Stimulated activated CD8-positive, alpha-beta memory T cell treated with anti-CD3 and anti-CD28 coated beads, Interleukin-2, amount 100 ng/mL, for 1 hour (primary cell): ENCODE measurements at places on chromosomes 13 and 19.

DNA sequence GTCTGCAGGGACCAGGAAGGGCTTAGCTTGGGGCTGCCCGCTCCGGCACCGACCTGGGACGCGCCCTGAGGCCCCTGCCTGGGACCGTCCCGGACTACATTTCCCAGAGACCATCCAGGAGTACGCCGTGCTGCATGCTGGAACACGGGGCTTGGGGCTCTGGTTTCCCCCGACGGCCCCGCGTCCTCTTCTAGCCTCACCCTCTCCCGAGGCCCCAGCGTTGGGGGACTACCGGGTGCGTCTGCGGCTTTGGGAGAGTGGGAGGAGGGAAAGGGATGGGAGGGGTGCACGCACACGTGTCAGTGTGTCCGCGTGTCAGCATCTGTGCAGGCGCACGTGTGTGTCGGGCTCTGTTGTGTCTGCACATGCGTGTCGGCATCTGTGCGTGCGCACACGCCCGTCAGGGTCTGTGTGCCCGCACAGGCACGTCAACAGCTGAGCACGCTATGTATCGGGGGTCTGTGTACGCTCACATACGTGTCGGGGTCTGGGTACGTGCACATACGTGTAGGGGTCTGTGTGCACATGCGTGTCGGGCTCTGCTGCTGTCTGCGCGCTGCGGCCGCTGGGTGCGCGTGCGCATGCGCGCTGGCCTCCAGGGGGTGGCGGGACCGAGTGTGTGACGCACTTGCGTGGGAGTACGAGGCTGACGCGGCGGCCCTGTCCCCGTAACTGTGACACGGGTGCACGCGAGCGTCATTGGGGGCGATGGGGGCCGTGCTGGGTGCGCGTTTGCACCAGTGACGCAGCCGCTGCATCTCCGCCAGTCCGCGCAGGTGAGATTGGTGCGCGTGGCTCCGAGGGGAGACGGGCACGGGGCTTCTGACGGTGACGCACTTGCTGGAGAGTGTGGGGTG is at the start of gene ZNF331:
TSS of gene ZNF331 (plus strand) at position 625 of the 857 bp plus-strand sequence. CDS start 31,232 bp downstream, outside the sequence.
- peak; percentile 79 for DNase-seq

GRCh38 chr13:99977334-99977911 is 4.2 kb upstream of the ZIC2 start:
- no peak for DNase-seq

DNA sequence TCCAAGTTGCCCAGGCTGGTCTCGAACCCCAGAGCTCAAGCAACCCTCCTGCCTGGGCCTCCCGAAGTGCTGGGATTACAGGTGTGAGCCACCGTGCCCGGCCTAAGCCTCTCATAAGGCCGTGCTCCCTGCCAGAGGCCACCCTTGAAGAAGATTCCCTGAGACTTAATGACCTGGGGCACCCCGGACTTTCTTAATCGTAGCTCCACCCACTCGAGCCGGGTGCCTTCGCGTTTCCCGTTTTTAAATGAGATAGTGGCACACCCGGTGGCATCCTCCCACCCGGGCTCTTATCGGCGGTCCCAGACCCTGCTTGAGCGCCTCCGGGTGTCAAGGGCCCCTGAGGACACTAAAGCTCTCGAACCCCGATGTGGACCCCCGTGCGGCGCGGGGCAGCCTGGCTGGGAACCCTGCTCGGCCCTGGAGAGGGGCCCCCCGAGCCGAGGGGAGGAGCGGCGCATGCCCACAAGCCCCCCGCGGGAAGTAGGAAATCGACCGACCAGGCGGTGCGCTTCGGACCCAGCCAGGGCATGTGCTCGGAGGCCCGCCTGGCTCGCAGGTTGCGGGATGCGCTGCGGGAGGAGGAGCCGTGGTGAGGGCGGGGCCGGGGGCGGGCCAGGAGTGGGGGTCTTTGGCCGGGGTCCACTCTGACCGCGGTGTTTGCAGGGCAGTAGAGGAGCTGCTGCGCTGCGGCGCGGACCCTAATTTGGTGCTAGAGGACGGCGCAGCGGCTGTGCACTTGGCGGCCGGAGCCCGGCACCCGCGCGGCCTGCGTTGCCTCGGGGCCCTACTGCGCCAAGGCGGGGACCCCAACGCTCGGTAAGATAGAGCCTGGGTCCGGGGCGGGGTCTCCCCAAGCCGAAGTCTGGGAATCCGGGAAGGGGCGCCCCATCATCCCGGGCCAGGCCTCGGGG is at the start of gene ANKLE1:
TSS of gene ANKLE1 (plus strand) at position 511 of the 914 bp plus-strand sequence. CDS start at position 531, 20 bp downstream.
- no peak for DNase-seq

GRCh38 chr19:58097781-58098681 is at the start of gene ZSCAN18:
TSS of gene ZSCAN18 (minus strand) at chr19:58098231. CDS start at chr19:58090267, 7,964 bp downstream.
- DNase-seq, result peak; percentile 94

GRCh38 chr13:105579821-105580710 is 955.4 kb downstream of the EFNB2 start:
- no peak for DNase-seq

- DNase-seq, result no peak
Observed at GRCh38 chr13:44354884-44355283, 18.7 kb upstream of the SERP2 start.

- DNase-seq, result no peak
Observed at GRCh38 chr19:47253467-47253881, 2.9 kb upstream of the CCDC9 start.

DNA sequence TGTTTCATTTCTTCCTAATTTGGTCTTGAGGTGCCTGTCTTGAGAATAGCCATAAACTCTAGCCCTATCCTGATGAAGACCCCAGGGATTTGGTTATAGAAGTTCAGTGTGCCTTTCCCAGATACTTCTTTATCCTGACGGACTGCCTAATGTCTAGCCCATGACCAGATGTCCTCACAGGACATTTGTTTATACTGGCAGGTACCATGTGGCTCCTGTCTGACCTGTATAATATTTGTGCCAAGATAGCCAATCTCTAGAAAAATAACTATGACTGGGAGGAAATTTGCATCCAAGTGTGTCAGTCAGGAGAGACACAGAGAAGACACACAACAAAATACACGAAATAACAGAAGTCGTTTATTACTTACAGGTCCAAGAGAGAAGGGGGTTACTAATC is 69.2 kb upstream of the MIR17HG start:
- DNase-seq, result no peak

DNA sequence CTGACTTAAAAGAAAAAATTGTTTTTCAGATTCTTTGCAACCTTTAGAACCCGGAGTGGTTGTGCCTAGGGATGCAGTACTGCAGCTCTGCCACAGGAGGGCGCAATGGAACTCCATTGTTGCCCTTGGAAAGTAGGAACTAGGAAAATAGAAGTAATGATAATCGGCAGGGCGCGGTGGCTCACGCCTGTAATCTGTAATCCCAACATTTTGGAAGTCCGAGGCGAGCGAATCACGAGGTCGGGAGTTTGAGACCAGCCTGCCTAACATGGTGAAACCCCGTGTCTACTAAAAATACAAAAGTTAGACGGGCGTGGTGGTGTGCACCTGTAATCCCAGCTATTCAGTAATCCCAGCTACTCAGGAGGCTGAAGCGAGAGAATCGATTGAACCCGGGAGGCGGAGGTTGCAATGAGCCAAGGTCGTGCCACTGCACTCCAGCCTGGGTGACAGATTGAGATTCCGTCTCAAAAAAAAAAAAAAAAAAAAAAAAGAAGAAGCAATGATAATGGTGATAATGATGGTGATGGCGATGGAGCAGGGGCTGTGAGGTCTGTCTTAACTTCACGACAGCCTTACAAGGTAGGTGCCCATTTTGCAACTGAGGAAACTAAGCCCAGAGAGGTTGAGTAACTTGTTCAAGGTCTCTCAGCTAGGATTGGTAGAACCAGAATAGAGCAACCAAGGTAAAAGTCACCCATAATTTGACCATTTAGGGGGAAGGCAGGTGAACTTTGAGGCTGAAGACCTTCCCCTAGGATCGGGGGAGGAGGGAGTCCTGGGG is 5.5 kb upstream of the ADAMTS10 start:
- DNase-seq, result peak; percentile 22

GRCh38 chr19:39531834-39532232 is 819 bp downstream of the EID2B start:
- no peak for DNase-seq

GRCh38 chr13:64333888-64334287 is 2896.2 kb downstream of the PCDH9 start:
- no peak for DNase-seq

DNA sequence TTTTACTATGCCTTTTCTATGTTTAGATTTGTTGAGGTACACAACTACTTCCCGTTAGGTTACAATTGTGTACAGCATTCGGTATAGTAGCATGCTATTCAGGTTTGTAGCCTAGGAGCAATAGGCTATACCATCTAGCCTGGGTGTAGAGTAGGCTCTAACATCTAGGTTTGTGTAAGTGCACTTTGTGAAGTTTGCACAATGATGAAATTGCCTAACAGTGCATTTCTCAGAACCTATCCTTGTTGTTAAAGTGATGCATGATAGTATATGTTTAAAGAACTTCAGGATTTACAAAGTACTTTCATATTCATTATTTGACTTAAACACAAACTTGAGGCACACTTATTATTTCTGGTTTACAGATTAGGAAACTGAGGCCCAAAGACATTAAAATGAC is 11.5 kb upstream of the SERPINE3 start:
- DNase-seq, result no peak

GRCh38 chr19:40387155-40387554 is 2.8 kb downstream of the HIPK4 start:
- no peak for DNase-seq

GRCh38 chr13:41236369-41236768 is 27.0 kb downstream of the MTRF1 start:
- DNase-seq, result no peak

DNA sequence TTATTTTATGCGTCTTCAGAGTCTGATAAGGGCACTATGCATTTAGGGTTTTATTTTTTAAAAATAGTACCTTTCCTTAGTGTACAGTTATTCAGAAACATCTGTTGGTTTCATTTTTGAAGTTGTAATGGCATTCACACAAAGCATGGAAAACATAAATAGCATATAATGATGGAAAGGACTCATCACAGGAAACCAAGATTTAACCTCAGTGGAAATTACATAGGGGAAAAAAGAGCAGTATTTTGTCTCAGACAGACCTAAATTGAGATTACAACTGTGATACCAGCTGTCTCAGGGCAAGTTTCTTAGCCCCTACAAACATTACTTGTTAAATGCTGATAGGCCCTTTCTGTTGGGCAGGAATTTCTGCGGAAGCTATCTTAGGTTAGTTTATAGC is 57.2 kb downstream of the NHLRC3 start:
- no peak for DNase-seq

GRCh38 chr19:30318936-30319335 is 53.2 kb upstream of the ZNF536 start:
- DNase-seq, result no peak
